ENCODE measurements at places on chromosomes 4 and X. TPM values are rescaled to one million over a fixed set of nuclear protein-coding genes. Genes with fewer than 3 reads are reported as not detected.

TLL1 gene
- 0.51 TPM for polyA plus RNA-seq

NSG1 gene
- polyA plus RNA-seq, result 1.5 TPM

AFAP1 gene
- polyA plus RNA-seq, result 4.3 TPM

FLNA gene
- 442 TPM for polyA plus RNA-seq

TLR7 gene
- 0.07 TPM for polyA plus RNA-seq

CT45A3 gene
- polyA plus RNA-seq, result not detected

CXCL6 gene
- not detected for polyA plus RNA-seq

ASMT gene
- polyA plus RNA-seq, result 0.37 TPM

STBD1 gene
- polyA plus RNA-seq, result 17.9 TPM

VBP1 gene
- polyA plus RNA-seq, result 57.0 TPM

KIAA1210 gene
- polyA plus RNA-seq, result not detected

PDK3 gene
- 2.2 TPM for polyA plus RNA-seq

TMEM31 gene
- not detected for polyA plus RNA-seq

LRIT3 gene
- polyA plus RNA-seq, result 0.15 TPM

MAGEA2 gene
- polyA plus RNA-seq, result not detected

MAGEA1 gene
- not detected for polyA plus RNA-seq

CENPVL3 gene
- polyA plus RNA-seq, result not detected

JCHAIN gene
- polyA plus RNA-seq, result 1.1 TPM

MAGEA9B gene
- polyA plus RNA-seq, result not detected

SAGE1 gene
- polyA plus RNA-seq, result not detected

ADH1A gene
- polyA plus RNA-seq, result not detected

YIPF6 gene
- polyA plus RNA-seq, result 12.5 TPM

SHOX gene
- not detected for polyA plus RNA-seq

EREG gene
- polyA plus RNA-seq, result 0.20 TPM

NAA10 gene
- polyA plus RNA-seq, result 151 TPM

CHST7 gene
- polyA plus RNA-seq, result 3.7 TPM

PAK3 gene
- polyA plus RNA-seq, result under 0.01 TPM

PAGE1 gene
- polyA plus RNA-seq, result not detected

CITED1 gene
- 0.83 TPM for polyA plus RNA-seq

HTN3 gene
- polyA plus RNA-seq, result not detected

FAM50A gene
- 167 TPM for polyA plus RNA-seq

SYTL4 gene
- 3.1 TPM for polyA plus RNA-seq

KIT gene
- 0.51 TPM for polyA plus RNA-seq

XKRX gene
- polyA plus RNA-seq, result 0.03 TPM

TBC1D9 gene
- polyA plus RNA-seq, result 8.3 TPM

CYP2U1 gene
- 5.8 TPM for polyA plus RNA-seq

C1QTNF7 gene
- polyA plus RNA-seq, result 2.3 TPM

SNCA gene
- polyA plus RNA-seq, result 2.7 TPM

SPANXD gene
- not detected for polyA plus RNA-seq

DOCK11 gene
- polyA plus RNA-seq, result 6.4 TPM

C4orf51 gene
- not detected for polyA plus RNA-seq

CHRDL1 gene
- polyA plus RNA-seq, result 1.4 TPM

SLC30A9 gene
- 9.8 TPM for polyA plus RNA-seq

MAGIX gene
- 13.5 TPM for polyA plus RNA-seq

VCX3A gene
- polyA plus RNA-seq, result not detected

CYBB gene
- polyA plus RNA-seq, result 1.9 TPM

EPHA5 gene
- under 0.01 TPM for polyA plus RNA-seq

L1CAM gene
- polyA plus RNA-seq, result 2.6 TPM

GPR119 gene
- not detected for polyA plus RNA-seq

NMU gene
- polyA plus RNA-seq, result not detected

TCEAL7 gene
- 3.2 TPM for polyA plus RNA-seq

AKAP14 gene
- polyA plus RNA-seq, result not detected

LPAR4 gene
- polyA plus RNA-seq, result 0.09 TPM

PABPC1L2B gene
- polyA plus RNA-seq, result not detected

ADAM29 gene
- not detected for polyA plus RNA-seq

MAGEB10 gene
- polyA plus RNA-seq, result not detected

SMARCA1 gene
- 6.3 TPM for polyA plus RNA-seq

PITX2 gene
- polyA plus RNA-seq, result 0.04 TPM

XAGE5 gene
- polyA plus RNA-seq, result not detected

All from heart right ventricle (tissue), 16 donors.